ENCODE measurements at places on chromosomes 5 and 9. TPM values are rescaled to one million over a fixed set of nuclear protein-coding genes. Genes with fewer than 3 reads are reported as not detected.

GRCh38 chr9:125750627-125751011, 3.4 kb downstream of the PBX3 start:
- no peak for DNase-seq

GRCh38 chr9:69759021-69759420, 790 bp downstream of the PTAR1 start:
- DNase-seq, result no peak

Gene ARSB
- 22.1 TPM for polyA plus RNA-seq

GRCh38 chr5:178529080-178529479, 61.1 kb downstream of the COL23A1 start:
- no peak for DNase-seq

GRCh38 chr9:132498531-132499210, 83.7 kb upstream of the BARHL1 start:
- no peak for DNase-seq

GRCh38 chr9:117739624-117740347, 35.6 kb downstream of the TLR4 start:
- DNase-seq, result no peak

Gene ADAMTS12
- 15.6 TPM for polyA plus RNA-seq

GRCh38 chr9:116658265-116658664, 28.8 kb upstream of the TRIM32 start:
- no peak for DNase-seq

Measured in right renal pelvis (tissue), 4 donors.